ENCODE measurements at places on chromosomes 2 and 18. TPM values are rescaled to one million over a fixed set of nuclear protein-coding genes. Genes with fewer than 3 reads are reported as not detected.
A peak's percentile ranks its signal among the peaks of the same experiment; 100 is the strongest.

DNA sequence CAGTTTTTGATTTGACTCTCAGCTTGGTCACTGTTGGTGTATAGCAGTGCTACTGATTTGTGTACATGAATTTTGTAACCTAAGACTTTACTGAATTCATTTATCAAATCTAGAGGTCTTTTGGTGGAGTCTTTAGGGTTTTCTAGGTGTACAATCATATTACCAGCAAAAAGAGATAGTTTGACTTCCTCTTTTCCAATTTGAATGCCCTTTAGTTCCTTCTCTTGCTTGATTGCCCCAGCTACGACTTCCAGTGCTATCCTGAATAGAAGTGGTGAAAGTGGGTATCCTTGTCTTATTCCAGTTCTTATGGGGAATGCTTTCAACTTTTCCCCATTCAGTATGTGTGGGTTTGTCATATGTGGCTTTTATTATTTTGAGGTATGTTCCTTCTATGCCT, 312.9 kb upstream of the REV1 start:
- no peak overlapping the region for H3K27ac ChIP-seq
- H3K4me1 ChIP-seq: no peaks in the 10 kb centered on the region
- H3K27me3 ChIP-seq: no peaks in the 10 kb centered on the region
- DNase-seq: no peak
- no peaks in the 10 kb centered on the region for H3K36me3 ChIP-seq

DNA sequence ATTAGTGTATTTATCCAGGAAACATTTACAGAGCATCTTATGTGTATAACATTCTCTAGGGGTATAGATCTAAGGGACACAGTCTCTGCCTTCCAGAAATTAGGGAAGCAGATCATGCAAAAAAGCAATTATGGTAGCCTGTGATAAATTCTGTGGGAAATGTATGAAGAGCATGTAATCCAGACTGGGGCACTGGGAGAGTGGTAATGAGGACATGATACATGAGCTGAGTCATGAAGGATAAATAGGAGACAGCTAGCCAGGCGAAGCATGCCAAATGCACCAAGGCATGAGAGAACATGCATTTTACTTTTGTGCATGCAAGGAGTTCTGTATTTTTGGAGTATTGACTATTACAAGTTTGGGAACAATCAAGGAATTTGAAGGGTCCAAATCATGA, 8.9 kb upstream of the RPRM start:
- H3K36me3 ChIP-seq: no peaks in the 10 kb centered on the region
- no peaks in the 10 kb centered on the region for H3K4me1 ChIP-seq
- no peak for DNase-seq
- no peak overlapping the region for H3K27ac ChIP-seq
- H3K27me3 ChIP-seq: peaks cover 9% of the 10 kb centered on the region

DNA sequence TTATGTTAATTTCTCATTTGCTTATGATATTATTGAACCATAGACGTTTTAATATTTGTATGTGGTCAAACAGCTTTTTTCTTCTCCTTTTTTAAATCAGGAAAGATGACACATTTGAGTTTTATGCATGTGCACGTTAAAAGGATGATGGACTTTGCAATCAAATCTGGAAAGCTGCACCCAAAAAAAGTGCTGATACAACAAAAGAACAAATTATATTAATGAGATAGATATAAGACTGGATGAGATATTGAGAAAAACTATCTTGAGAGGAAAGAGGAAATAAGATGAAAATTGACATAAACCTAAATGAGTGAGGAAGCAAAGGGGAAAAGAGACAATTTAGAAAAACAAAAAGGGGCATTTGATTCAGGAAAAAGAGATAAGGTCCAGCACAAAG, 96.4 kb upstream of the CBLN2 start:
- H3K36me3 ChIP-seq: no peaks in the 10 kb centered on the region
- no peaks in the 10 kb centered on the region for H3K27me3 ChIP-seq
- H3K4me3 ChIP-seq: no peak overlapping the region
- DNase-seq: no peak
- H3K4me1 ChIP-seq: no peaks in the 10 kb centered on the region

DNA sequence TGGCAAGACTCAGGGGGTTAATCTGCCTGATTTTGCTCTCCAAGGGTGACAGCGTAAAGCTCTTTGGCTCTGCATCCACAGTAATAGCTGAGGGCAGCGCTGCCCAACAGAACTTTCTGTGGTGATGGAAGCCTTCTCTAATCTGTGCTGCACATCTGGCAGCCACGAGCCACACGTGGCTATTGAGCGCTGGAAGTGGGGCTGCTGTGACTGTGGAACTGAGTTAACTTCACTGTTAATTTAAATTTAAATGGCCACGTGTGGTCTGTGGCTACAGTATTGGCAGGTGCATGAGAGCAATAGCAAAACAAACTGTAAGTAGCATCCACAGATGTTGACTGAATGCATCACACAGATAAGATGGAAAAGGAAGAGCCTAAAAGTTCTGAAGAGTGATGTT, 47.3 kb upstream of the TMEM200C start:
- DNase-seq: no peak
- H3K36me3 ChIP-seq: no peaks in the 10 kb centered on the region
- no peaks in the 10 kb centered on the region for H3K4me1 ChIP-seq
- H3K27me3 ChIP-seq: peaks cover 6% of the 10 kb centered on the region
- H3K27ac ChIP-seq: no peak overlapping the region

GRCh38 chr2:70005752-70006446, 44.5 kb upstream of the ASPRV1 start:
- H3K4me3 ChIP-seq: no peak overlapping the region
- H3K27me3 ChIP-seq: no peaks in the 10 kb centered on the region
- H3K36me3 ChIP-seq: no peaks in the 10 kb centered on the region
- H3K4me1 ChIP-seq: peaks cover 18% of the 10 kb centered on the region
- no peak overlapping the region for H3K27ac ChIP-seq

DNA sequence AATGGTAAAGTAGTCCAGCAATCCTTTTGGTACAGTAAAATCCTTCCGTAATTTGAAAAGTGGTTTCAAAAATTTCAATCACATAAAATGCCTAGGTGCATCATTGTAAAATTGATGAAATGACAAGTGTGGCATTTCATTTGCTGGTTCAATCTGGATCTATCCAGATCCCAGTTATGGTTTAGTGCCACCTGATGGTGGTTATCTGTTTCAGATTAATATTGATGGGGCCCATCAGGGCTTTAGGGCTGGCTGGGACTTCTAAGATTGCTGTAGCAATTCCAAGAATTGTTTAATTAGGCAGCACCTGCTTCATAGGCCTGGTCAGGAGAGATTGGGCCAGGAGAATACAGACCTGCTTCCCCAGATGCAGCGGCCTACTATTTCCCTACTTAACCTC, 55.5 kb upstream of the PIK3C3 start:
- H3K4me3 ChIP-seq: no peak overlapping the region
- DNase-seq: no peak
- no peaks in the 10 kb centered on the region for H3K36me3 ChIP-seq

GRCh38 chr2:41998186-41999127, 49.4 kb upstream of the PKDCC start:
- no peaks in the 10 kb centered on the region for H3K36me3 ChIP-seq
- no peaks in the 10 kb centered on the region for H3K4me1 ChIP-seq
- no peak for DNase-seq
- H3K4me3 ChIP-seq: no peak overlapping the region

DNA sequence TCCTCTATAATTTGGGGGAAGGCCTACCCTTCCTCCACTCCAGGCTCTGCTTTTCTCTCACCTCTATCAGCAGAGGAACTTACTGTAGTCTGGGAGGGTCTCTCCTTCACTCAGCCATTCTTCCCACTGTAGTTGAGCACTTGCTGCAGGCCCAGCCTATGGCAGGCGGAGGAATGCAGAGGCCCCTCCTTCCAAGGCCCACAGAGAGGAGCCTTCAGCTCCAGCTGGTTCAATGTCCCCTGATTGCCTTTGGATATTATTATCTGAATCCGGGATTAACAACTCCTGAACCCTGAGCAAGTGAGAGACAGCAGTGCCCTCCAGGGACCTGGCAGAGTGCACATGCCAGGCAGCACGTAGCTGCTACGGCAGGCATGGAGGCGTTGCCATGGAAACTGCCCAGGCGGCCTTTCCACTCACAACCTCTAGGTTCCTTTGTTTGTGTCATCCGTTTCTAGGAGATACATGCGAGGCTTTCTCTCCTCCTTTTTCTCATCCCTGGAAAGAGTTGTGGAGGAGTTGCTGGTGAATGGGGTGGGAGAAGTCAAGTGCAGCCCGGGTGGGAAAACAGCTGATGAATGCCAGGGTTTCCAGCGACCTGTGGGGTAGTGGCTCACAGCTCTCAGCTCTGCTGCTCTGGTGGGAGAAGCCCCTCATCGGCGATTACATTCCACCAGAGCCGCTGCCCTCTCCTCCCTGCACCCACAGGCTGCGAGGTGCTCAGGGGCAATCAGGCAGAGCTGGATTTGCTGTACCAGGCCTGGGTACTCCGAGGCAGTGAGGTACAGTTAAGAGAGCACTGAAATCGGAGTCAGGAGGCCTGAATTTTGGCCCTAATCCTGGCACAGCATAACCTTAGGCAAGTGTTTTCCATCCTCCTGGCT, 55.3 kb upstream of the HK2 start:
- no peaks in the 10 kb centered on the region for H3K27me3 ChIP-seq
- peak; percentile 8 for DNase-seq
- no peak overlapping the region for H3K4me3 ChIP-seq
- no peak overlapping the region for H3K27ac ChIP-seq
- peaks cover 11% of the 10 kb centered on the region for H3K4me1 ChIP-seq

DNA sequence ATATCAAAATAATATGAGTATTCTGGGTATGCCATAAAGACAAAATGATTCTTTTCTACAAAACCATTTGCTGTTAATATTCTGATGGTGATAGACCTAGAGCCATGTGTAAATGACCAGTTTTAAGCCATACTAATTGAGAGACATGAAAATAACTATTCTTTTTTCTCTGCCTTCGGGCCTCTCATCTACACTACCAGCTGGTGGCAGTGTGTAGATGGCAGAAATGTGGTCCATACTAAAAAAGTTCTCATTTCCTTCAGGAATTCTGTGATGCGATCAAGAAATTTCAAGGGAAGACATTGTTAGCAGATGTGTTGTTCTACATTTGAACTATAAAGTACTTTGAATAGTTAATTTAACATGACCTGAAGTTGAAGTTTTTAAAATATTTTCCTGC, 485.2 kb downstream of the TRIB2 start:
- H3K27ac ChIP-seq: no peak overlapping the region
- no peaks in the 10 kb centered on the region for H3K36me3 ChIP-seq
- no peak overlapping the region for H3K4me3 ChIP-seq
- no peak for DNase-seq
- H3K27me3 ChIP-seq: peaks cover 2% of the 10 kb centered on the region
- no peaks in the 10 kb centered on the region for H3K4me1 ChIP-seq

DNA sequence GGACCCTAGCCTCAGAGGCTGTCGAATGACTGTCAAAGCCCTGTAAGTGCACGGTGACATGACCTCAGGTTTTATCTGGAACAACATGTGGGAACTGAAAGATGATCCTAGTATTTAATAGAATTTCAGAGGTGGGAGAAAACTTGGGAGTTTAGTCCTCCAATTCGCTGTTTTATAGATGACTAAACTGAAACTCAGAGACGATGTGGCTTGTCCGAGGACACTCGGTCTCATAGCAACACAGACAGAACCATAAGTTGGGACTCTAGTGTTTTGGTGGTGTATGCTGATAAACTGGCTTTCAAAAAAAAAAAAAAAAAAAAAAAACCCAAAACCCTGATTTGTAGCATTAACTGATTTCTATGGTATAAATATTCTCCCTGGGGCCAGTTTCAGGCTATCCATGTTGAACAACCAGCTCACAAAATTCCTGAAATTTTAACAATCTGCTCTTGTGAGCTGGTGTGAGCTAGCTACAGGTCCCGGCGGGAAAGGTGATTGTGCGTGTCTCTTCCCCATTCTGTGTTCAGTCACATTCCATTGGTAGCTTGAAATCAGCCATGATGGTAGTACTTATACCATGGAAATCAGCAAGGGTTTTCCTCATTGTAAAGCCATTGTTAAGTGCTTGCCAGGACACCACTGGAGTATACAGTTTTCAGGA, 195.5 kb upstream of the EPAS1 start:
- H3K27me3 ChIP-seq: no peaks in the 10 kb centered on the region
- H3K4me1 ChIP-seq: peaks cover 9% of the 10 kb centered on the region
- DNase-seq: no peak
- H3K27ac ChIP-seq: no peak overlapping the region
- peaks cover 9% of the 10 kb centered on the region for H3K36me3 ChIP-seq
- H3K4me3 ChIP-seq: no peak overlapping the region

- no peaks in the 10 kb centered on the region for H3K36me3 ChIP-seq
- H3K27me3 ChIP-seq: no peaks in the 10 kb centered on the region
- no peak for DNase-seq
- no peaks in the 10 kb centered on the region for H3K4me1 ChIP-seq
- no peak overlapping the region for H3K4me3 ChIP-seq
Observed at GRCh38 chr18:1075876-1076275, 171.2 kb downstream of the ADCYAP1 start.

GRCh38 chr2:173048897-173049661, 26.6 kb upstream of the MAP3K20 start:
- H3K4me3 ChIP-seq: no peak overlapping the region
- peaks cover 10% of the 10 kb centered on the region for H3K4me1 ChIP-seq
- no peaks in the 10 kb centered on the region for H3K36me3 ChIP-seq
- DNase-seq: peak; percentile 49
- H3K27ac ChIP-seq: no peak overlapping the region
- H3K27me3 ChIP-seq: peaks cover 7% of the 10 kb centered on the region

DNA sequence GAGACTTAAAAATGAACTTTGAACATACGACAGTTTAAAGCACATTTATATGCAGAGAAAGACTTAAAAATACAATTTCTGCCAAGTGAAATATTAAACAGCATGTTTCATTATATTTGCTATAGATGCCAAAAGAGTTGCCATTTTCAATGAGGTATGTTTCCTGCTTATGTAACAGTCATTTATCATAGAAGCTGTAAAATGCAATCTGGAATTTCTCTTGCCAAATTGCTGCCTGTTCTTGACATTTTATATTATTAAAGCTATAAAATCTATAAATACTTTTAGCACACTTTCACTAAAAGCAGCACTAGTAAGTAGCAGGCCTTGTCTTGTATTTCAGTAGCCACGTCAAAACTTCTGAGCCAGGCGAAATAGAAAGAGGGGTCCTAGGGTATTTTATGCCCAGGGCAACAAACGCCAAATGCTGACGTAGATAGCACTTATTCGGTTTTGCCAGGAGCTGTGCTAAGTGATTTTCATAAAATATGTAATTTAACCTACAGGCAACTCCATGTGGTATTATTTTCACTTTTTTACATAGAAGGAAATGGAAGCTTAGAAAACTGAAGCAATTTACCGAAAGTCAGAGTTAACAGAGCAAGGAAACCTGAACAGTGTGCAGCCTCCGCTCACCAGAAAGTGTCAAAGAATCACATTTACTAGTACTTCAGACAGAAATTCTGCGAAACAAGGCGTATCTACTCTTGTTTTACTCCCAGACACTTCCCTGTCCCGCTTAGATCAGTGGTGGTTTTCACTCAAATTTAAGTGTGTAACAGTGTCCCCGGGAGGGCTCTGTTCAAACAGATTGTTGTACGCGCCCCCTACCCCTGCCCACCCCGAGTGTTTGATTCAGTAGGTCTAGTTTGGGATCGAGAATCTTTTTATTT, 1.2 kb upstream of the CYP20A1 start:
- DNase-seq: no peak
- peak overlapping the region; percentile 98 for H3K27ac ChIP-seq
- peak overlapping the region; percentile 83 for H3K4me3 ChIP-seq

- H3K36me3 ChIP-seq: no peaks in the 10 kb centered on the region
- H3K4me1 ChIP-seq: no peaks in the 10 kb centered on the region
- no peak overlapping the region for H3K4me3 ChIP-seq
- no peak for DNase-seq
- H3K27me3 ChIP-seq: peaks cover 1% of the 10 kb centered on the region
Observed at GRCh38 chr2:66547887-66548286, 113.0 kb downstream of the MEIS1 start.

GRCh38 chr18:49690312-49690711, 123.0 kb downstream of the ACAA2 start:
- DNase-seq: no peak
- H3K27ac ChIP-seq: no peak overlapping the region
- H3K36me3 ChIP-seq: no peaks in the 10 kb centered on the region
- no peak overlapping the region for H3K4me3 ChIP-seq
- H3K27me3 ChIP-seq: peaks cover 2% of the 10 kb centered on the region

Gene POTEJ
- not detected for total RNA-seq

Gene B4GALT6
- 1.7 TPM for total RNA-seq

Gene CDH2
- not detected for total RNA-seq
